ENCODE measurements at places on chromosomes 3 and 15.

DNA sequence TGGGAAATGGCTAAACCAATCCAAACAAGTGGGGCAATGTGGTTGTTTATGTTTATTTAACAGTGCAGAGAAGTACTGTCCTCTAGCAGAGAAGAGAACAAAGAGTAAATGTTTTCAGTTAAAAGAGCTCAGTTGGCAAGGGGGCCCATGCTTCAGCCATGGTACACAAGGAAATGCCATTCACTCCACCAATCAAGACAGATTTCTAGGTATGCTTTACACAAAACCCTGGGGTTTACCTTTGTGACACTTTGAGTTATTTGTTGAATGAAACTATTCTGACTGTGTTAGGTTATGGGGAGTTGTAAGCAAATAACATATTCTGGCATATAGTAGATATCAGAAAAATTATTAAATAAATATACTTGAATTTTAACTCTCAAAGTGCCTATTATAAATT lies 228.5 kb upstream of the MME start:
- DNase-seq = no peak

GRCh38 chr3:194128202-194128918 lies 7.6 kb upstream of the HES1 start:
- DNase-seq = no peak

- no peak for DNase-seq
Observed at GRCh38 chr15:60782316-60782715, 303.4 kb upstream of the ICE2 start.

DNA sequence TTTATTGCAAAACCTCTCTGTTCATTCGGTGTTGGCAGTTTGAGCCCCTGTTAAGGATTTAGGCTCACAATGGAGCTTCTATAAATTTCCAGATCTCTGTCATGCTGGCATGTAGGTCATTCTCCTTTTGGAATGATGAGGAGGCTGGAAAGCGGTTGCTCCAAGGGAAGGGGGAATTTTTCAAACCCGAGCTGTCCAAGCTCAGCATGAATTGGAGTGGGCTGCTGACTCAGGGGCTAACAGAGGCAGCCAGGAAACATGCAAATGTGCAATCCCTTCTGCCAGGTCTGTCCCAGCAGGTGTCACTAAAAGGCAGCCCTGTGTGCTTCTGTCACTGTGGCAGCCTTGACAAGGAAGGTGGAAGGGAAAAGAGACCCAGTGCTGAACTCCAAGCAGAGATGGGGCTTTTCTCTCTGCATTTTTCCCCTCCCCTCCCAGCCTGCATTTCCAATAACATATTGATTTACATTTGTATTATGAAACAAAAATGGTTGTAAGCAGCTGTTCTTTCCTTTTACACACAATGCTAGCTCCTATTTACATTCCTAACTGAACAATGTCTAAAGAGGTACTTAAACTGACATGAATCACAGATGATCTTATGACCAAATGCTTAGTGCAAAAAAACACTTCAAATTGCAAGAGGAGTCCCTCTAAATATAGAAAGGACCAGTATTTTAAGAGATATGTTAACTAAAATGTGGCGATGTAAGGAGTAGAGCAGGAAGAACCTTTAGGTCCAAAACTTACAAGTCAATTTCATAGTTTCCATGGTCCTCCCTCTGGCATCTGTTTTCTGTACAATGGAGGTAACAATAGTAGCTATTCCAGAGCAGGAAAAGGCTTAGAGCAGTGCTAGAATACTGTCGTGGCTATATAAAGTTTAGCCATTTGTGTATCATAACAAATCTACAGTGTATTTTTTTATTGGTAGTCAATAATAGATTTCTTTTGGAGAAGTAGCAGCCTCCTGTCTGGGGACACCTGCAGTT lies 84.5 kb upstream of the ATP10A start:
- no peak for DNase-seq

GRCh38 chr3:160134964-160135363 lies 90.3 kb upstream of the C3orf80 start:
- no peak for DNase-seq

DNA sequence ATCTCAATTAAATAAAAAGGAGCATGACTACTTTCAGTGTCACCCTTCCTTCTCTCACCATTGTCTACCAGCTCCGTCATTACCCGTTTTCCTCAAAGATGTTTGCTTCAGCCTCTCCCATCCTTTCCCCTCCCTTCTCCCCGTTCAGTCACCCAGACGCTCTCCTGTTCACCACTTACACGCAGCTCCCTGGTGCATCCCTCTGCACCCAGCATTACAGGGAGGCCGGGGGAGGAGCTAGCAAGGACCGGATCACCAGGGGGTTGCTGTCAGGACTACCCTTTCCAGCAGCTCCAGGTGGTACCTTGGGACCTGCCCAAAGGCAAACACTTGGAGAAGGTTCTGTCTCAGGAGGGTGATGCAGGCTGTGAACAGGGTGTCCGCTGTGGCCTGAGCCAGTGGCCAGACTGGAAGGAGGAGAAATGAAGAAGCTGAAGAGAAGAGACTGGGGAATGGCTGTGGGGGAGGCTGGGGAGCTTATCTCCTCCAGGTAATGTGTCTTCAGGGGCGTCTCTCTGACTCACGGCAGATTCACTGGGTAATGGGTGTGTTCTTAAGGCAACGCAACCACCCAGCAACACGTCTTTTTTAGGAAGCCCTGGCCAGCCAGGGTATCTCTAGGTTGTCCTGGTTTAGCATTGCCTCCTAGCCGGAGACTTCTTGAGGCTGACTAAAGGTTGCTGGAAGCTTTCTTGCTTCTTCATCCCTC lies 21.8 kb upstream of the BDH1 start:
- no peak for DNase-seq

DNA sequence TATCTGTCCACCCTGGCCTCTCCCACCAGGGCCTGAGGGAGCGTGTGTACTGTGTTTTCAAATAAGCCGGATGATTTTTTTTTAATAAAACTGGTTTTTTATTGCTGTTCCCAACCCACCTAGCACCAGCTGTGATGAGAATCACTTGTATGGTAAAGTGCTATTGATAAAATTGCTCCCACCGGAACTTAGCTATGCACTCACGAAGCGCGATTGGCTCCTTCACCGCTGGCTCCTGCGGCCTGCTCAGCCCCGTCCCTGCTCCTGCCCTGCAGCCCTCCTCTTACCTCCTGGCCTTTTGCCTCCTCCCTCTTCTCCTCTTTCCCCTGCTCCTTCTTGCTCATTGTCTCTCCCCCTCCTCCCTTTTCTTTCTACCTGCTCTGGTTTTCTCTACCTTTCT lies 183.7 kb downstream of the TLE3 start:
- no peak for DNase-seq

DNA sequence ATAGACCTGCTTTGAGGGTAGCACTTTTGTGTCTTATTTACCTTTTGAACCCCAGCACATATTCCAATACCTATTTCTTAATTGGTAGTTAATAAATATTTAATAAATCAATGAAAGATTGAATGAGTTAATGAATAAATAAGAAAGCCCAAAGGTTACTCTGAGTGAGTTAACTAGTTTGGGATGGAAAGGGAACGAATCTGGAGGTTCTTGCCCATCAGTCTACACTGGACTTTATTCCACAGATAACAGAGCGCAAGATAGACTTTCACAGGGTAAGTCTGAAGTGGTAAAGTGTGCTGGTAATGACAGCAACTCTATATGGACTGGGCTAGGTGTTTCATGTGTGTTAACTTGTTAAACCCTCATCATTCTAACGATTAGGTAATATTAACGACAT lies 33.1 kb upstream of the MED12L start:
- DNase-seq = no peak

DNA sequence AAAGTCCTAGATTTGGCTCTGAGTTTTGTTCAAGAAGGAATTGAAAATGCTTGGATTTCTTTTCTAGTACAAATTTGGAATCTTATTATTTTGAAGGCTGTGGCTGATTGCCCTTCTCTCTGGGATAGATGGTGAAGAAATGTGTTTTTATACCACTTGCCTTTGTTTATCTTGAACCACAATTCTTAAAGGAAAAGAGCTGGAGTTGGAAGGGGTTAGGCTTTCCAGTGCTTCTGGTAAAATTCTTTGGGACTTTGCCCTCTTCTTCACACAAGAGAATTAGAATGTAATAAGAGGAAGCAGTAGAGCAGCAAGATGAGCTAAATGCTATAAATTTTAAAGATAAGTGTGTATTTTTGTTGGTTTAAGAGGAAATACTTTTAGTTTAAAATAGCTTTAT lies 65.8 kb downstream of the COL6A5 start:
- no peak for DNase-seq

GRCh38 chr3:188268336-188268735 lies 114.4 kb downstream of the LPP start:
- no peak for DNase-seq

GRCh38 chr3:136255672-136256406 lies 5.7 kb downstream of the PCCB start:
- DNase-seq = peak; percentile 59

GRCh38 chr3:14322667-14323295 lies 79.6 kb upstream of the SLC6A6 start:
- DNase-seq = peak; percentile 28

- no peak for DNase-seq
Observed at GRCh38 chr3:179603831-179604230, 607 bp downstream of the MRPL47 start.

- no peak for DNase-seq
Observed at GRCh38 chr3:17640466-17640865, 102.0 kb downstream of the TBC1D5 start.

GRCh38 chr3:149475451-149476060 lies 1.1 kb downstream of the TM4SF4 start:
- no peak for DNase-seq

DNA sequence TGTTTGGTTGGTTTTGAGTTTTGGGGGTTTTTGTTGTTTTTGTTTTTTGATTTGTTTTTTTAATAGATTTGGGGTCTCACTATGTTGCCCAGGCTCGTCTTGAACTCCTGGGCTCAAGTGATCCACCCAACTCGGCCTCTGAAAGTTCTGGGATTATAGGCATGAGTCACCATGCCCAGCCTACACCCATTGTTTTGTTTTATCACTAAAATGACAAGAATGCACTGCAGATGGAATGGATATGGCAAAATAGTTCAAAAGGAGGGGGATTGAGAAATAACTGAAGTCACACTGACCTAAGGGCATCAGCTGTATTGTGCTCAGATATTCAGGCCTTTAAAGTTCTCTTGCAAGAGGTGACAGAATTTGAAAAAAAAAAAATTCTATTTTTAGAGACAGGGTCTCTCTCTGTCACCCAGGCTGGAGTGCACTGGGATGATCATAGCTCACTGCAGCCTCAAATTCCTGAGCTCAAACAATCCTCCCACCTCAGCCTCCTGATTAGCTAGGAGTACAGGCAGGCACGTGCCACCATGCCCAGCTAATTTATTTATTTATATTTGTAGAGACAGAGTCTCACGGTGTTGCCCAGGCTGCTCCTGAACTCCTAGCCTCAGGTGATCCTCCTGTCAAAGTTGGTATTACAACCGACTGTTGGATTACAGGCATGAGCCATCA lies 4.4 kb upstream of the RASA2 start:
- DNase-seq = no peak

DNA sequence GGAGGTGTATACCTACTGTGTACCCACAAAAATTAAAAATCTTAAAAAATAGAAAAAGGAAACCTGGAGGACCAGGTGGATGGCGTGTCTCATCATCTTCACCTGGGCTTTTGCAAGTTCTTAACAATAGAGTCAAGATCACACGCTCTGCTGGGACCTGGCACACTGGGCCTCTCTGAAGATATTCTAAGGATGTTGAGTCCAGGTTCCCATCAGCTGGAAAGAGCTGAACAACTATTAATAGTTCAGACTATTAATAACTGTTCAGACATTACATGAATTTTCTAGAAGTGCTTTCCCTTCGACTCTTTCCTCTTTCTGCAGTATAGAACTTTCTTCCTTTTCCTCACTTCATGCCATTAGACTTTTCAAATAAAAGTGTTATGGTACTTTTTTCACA lies 320.2 kb upstream of the IL12A start:
- DNase-seq = no peak

GRCh38 chr15:67241132-67241855 lies 13.2 kb downstream of the AAGAB start:
- DNase-seq = no peak

GRCh38 chr15:96737408-96737807 lies 406.9 kb downstream of the NR2F2 start:
- no peak for DNase-seq

GRCh38 chr15:68986322-68986721 lies 28.2 kb upstream of the NOX5 start:
- DNase-seq = no peak

DNA sequence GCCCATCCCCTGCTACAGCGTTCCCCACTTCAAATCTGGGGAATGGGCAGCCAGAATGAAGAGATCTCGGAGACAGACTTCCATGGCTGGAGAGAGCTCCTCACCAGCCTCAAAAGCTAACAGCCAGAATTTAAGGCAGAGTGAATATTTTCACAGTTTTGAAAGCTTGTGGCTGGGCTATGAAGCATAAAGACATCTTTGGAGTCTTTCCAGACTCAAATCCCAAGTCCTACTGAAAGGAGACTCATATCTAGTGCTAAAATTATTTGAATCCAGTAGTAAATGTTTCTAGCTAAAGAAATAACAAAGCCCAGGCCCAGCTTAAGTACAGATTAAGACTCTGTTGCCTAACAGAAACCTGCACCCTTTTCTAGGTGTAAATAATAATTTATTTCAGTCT lies 628.4 kb upstream of the ALCAM start:
- no peak for DNase-seq

GRCh38 chr3:114226313-114226712 lies 11.1 kb downstream of the ZNF80 start:
- no peak for DNase-seq
